ENCODE measurements at places on chromosomes 7 and 10.

DNA sequence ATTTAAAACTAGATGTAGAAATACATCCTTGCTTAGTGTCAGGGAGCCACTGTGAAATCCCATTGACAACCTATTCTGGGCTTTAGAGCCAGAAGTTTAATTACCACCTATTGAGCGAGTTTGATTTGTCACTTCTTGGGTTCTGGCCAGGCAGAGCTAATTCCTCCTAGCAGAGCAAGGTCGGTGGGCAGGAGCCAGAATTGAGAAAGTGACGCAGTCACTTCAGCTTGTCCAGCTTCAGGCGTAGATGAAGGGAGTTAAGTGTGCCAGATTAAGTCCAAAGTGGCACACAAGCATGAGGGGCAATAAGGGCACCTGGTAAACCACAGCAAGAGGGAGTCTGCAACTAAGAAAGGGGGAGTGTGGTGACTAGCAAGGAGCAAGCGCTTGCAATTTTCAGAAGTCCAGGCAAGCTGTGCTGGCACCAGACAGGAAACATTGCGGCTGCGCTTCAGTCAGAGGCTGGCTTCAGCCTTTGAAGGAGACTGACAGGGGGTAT is 119.4 kb downstream of the ST7 start:
- no peak for DNase-seq

DNA sequence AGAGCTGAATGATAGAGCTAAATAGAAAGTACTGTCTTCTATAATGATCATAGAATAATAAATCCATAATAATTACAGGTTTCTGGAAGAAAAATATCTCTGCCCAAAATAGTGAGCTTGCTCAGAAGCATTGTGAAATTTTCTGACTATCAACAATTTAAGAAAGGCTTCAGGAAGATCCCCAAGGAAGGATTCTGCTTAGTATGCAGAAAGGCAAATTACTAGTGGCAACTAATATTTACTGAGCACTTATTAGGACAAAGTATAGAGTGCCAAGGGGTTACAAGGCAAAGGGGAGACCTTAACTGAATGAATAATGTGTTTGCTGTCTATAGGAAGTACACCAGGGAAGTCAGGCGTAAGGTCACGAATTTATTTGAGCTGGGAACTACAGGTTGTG is 158.1 kb upstream of the LRRTM3 start:
- no peak for DNase-seq

DNA sequence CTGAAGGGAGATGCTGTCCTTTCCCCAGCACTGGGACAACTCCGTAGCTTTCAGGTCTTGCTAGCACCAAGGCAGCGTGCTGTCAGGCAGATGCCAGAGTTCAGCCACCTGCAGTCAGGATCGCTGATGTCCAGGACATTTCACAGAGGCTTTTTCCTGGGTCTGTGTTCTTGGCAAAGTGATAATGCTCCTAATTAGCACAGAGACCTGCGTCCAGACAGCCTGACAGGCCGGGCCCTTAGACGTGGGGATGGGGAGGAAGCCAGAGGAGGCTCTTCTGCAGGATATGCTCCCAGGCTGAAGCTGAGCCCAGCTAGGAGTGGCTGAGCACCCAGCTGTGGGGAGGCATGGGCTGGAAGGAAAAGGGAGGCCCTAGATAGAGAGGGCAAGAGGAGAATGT is 82.5 kb upstream of the TBX20 start:
- no peak for DNase-seq

DNA sequence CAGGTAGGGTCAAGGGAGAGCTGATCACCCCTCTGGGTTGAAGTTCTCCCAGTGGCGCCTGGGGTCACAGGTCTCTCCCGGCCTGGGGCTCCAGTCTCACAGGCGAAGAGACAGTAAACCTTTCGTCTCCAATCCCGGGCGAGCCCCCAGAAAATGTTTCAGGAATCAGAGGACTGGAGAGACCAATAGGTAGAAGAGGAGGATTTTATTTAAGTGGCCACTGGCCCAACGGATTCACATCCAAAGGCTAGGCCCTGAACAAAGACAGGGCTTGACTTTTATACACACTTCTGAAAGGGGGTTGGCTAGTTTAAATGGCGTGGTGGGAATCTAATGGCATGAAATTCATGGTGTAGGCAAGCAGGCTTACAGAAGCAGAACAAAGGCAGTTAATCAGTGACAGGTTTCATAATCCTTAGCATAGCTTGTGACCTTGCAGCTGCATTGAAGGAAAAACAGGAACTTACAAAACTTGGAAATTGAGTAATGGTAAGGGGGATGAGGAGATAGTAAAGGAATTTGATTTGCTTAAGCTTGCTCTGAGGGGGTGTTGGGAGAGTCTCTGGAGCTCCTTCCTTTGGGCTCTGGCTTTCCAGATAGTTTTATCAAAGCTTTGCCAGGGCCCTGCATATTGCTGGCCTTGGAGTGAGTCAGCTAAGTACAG is 105.5 kb downstream of the TRIM24 start:
- no peak for DNase-seq

GRCh38 chr10:116017405-116017804 is 255.6 kb downstream of the GFRA1 start:
- no peak for DNase-seq

DNA sequence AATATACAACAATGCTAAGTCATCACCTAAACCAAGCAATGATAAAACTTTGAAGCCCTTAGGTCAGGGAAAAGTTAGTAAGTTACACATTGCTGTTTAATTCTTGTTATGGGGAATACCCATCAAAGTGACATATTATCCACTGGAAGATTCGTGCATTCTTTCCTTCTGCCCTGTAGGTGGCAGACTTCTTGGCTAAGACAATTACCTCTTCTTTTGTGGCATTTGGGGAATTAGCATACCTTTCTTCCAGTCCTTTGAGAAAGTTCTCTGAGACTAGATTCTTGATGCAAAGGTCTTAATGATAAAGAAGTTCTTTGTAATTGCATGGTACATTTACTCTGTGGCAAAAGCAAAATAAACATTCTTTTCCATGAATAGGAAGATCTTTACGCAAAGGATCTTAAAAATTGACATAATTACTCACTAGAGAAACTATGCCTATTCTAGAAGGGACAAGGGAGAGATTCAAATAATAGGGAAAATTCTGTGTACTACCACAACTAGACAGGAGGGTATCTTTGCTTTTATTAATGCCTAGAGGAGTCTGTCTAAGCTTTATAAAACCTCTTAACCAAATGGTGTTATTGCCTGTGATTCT is 395.9 kb downstream of the GRM8 start:
- DNase-seq = no peak

GRCh38 chr7:92034116-92034515 is 93.5 kb downstream of the AKAP9 start:
- DNase-seq = no peak

DNA sequence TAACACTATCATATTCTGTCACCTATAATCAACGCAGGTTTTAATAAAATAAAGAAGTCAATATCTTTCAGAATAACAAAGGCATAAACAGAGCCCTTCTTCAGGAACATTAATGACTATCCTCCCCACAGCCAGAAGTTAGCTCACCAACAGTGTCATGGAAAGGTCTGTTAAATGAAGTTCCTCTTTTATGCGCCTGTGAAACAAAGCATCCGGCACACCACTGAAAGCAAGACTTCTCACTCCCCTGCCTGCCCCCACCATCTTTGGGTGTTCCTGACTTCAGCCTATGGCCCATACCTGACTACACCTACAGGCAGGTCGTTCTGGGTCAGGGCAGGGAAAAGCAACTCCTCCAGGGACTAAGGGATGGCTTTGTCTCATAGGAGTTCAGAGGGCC is 205.4 kb downstream of the FANK1 start:
- no peak for DNase-seq

DNA sequence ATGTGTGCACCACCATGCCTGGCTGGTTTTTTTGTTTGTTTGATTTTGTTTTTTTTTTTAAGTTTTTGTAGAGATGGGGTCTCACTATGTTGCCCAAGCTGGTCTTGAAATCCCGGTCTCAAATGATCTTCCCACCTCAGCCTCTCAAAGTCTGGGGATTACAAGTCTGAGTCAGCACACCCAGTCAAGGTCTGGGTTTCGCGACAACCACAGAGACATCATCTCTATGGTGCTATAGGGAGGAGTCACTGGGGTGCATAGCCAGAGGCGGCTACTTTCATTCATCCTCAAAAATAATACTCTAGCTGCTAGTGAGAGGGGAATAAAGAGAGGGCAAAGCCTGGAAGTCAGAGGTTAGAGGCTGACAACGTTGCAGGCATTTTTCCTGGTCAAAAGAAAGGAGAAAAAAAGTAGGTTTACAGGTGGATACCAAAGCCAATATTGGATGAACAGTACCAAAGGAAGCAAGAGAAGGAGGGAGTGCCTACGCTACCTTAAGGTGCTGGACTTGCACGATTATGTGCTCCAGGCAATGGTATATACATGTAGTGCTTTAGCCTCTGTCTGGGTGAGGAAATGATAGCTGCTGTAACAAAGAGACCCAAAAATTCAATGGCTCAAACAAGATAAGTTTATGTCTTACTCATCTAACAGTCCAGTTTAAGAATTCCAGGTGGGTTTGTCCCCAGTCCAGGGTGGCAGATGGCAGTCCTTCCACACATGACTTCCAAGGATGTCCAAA is 178.3 kb downstream of the SKIDA1 start:
- no peak for DNase-seq

- DNase-seq = no peak
Observed at GRCh38 chr7:129778770-129779601, 167.5 kb downstream of the NRF1 start.

- no peak for DNase-seq
Observed at GRCh38 chr7:48587475-48587874, 336.9 kb upstream of the CDC14C start.

All from stimulated activated CD4-positive, alpha-beta T cell treated with anti-CD3 and anti-CD28 coated beads, TNF-alpha, amount 100 ng/mL, for 1 hour (primary cell).